Stimulated activated CD8-positive, alpha-beta memory T cell treated with anti-CD3 and anti-CD28 coated beads, Interleukin-7, amount 100 ng/mL, for 1 hour (primary cell): ENCODE measurements at places on chromosomes 2 and 18.

DNA sequence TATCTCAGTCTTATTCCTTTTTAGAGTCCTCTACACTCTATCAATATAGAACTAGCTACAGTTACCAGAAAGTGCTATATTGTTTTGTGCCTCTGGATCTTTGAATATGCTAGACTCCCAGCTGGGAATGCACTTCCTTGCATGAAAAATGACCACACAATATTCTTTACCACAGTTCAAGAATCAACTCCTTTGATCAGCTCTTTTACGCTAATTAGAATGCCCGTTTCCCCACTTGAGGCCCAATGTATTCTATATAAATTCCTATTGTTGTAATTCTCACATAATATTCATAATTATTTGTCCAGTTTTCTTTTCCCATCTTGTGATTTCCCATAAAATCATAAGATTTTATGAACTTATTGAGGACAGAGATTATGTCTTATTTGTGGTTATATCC, 142.2 kb downstream of the UBE2E3 start:
- no peak for DNase-seq

DNA sequence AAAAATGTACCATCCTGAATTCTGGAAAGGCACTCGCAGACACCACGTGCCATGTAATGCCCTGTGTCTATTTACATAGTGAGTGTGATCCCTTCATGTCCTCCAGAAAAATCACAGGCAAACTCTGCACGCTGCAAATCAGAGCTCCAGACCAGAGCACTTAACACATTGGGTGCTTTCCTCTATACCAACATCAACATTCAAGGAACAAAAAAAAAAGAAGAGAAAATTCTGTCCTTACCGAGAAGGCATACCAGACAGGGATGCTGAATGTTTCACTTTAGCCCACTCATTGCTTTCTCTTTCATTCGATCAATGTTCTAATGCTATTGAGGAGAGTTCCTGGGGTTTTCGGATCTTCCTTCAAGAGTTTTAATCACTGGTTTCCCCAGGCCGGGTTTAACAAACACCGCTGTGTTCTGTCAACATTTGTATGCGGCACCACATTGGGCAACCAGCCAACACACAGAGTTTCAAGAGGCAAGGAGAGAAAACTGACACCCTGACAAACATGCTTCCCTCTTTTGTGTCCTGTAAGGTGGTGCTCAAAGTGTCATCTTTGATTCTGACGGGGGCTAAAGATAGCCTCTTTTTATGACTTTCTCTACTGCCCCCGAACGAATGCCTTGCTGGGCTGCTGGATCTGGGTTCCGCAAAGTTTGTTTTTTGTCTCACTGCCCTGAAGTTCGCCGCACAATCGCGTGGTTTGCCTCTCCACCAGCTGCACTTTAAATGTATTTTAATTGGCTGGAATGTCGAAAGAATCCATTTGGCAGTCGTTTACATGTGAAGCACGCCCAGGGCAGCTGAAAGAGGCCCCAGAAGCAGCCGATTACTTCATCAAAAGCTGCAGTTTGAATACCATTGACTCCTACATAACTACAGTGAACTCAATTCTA, 106.4 kb upstream of the NCKAP5 start:
- DNase-seq, result no peak

- no peak for DNase-seq
These were observed 66.2 kb downstream of the MAP4K4 start for GRCh38 chr2:101763496-101764333.

DNA sequence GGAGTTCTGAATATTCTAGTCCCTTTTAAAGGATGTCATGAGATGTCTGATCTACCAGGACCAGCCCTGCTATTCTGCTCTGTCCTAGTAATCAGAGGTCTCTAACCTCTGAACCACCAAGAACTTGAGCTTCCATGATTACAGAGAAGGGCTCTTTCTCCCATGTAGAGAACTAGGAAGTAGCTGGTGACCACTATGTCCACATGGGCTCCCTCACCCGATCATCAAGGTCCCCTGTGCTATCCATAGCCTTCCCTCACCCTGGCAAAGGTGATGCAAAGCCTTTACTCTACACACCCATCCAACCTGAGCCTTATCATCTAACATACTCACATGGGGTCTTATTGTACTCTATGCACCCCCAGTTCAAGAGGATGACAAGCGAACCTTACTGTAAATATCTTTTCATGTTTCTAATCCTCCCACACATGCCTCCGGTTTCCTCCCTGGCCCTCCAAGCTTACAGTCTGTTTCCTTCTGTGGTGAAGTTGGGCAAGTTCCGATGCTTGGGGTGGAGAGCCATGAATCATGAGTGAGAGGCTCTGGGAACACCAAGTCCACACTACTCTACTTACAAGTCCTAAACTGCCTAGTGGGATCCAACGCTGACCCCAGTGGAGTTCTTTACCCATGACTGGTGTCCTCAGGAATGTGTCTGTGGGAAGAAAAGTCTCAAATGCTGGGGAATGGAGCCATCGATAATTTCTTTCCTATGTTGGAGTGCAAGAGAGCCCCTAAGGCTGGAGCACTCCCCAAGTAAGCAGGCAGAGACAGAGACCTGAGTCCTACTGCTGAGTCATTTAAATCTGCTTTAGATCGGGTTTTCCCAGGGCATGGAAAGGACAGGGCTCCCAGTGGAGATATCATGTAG, 73.3 kb upstream of the KLF7 start:
- no peak for DNase-seq

GRCh38 chr18:3966642-3967358, 488.3 kb downstream of the DLGAP1 start:
- DNase-seq, result no peak

GRCh38 chr2:224638301-224638823, 53.2 kb upstream of the CUL3 start:
- no peak for DNase-seq

DNA sequence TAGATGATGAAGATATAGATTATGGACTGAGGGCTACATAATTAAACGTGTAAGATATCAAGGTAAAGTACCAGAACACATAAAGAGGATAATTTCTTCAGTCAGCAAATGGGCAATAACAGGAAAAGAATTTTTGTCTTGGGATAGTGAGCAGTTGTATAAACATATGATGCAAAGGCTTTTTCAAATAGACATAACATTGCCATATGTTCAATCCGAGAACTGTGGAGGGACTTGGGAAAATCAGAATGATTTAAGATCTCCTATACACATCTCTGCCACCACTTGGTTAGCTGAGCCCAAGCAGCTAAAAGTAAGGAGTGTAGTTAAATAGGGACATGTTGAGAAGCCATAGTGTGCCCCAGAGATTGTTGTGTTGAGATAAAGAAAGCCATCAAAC, 287.6 kb upstream of the ZNF521 start:
- DNase-seq, result no peak

- DNase-seq, result no peak
These were observed 1.8 kb upstream of the NPAS2 start for GRCh38 chr2:100818003-100818605.

DNA sequence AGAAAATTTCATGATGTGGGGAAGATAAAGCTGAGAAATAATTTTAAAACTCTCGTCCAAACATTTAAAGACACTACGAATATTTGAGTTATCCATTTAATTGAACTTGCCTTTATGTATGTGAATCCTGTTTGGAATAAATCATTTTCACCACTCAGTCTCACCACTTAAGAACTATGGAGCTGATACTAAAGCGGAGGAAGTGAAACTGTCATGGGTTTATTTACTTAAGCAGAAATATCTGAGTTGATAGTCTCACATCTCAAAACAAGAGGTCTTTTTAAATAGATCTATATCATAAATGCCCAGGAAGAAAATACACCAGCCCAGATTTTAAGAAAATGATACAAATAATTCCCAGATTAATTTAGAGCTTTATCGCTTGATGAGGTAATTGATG, 532.4 kb downstream of the ZNF804A start:
- no peak for DNase-seq
